ENCODE measurements at places on chromosomes 3 and 15. TPM values are rescaled to one million over a fixed set of nuclear protein-coding genes. Genes with fewer than 3 reads are reported as not detected.

GRCh38 chr15:36769098-36769497, 189.7 kb downstream of the CDIN1 start:
- DNase-seq: no peak

- DNase-seq: no peak
These were observed 32.9 kb downstream of the GTF2E1 start for GRCh38 chr3:120775411-120775810.

DNA sequence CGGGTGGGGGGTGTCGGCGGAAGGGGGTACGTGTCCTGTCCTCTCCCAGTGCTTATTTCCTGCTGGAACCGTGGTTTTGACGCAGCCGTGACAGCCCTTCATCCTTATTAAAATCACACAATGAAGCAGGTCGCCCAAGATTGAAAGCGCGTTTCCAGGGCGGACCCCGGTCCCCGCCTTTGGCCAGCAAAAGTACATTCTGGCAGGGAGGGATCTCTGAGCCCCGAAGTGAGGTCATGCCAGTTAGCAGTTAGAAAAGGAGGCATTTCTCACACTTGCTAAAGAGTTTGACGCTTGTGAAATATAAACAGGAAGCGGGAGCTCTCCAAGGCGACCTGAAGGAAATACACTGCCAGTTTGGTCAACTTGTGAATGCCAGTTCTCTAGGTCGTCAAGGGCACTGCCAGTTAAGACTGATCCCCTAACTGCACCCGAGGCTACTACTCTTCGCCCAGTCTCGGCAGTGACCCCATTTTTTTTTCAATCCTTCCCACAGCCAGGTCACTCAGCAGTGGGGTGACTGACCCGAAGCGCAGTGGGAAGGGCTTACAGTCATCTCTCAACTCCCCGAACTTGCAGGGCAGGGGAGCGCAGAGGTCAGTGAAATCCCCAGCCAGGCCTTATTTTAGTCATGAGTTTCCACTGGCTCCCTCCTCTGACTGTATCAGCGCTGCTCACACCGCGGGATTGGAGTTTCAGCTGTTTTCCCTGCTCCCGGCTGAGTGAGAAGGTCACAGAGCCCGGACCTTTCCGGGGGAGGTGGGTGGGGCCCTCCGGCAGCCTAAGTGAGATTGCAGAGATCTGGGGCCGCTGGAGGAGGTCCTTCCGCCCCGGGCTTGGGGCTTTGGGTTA, 2.0 kb upstream of the BHLHE40 start:
- DNase-seq: peak; percentile 71

DNA sequence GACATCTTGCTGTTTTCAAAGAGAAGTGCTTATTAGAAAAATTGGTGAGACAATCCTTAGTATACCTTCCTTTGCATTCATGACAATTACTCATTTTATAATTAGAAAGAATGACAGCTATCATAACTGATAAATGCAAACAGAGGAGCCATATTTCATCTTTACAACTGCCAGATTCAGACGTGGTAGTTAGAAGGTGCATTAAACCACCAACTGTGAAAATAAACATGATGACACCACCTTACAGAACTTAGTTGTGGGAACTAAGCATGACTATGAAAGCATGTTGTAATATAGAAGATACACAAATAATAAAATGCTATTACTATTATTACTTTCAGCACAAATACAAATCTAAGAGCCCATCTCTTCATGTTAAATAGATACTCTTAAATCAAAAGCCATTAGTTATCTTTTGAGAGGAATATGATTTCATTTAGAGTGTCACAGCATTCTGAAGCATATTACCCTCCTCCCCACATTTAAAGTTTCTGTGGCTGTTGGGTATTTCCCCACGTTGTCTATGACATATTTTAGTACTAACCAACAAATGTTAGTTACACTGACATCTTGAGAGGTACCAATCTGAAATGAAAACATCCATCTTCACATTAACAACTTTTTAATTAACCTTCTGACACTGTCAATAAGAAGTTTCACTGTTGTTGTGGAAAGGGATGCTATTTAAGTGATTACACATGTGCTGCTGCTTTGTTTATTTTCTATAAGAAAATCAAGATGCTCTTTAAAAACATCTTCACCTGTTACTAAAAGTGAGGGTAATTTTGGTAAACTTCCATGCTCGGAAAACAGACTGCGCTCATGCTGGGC, 163.8 kb downstream of the LSAMP start:
- no peak for DNase-seq

DNA sequence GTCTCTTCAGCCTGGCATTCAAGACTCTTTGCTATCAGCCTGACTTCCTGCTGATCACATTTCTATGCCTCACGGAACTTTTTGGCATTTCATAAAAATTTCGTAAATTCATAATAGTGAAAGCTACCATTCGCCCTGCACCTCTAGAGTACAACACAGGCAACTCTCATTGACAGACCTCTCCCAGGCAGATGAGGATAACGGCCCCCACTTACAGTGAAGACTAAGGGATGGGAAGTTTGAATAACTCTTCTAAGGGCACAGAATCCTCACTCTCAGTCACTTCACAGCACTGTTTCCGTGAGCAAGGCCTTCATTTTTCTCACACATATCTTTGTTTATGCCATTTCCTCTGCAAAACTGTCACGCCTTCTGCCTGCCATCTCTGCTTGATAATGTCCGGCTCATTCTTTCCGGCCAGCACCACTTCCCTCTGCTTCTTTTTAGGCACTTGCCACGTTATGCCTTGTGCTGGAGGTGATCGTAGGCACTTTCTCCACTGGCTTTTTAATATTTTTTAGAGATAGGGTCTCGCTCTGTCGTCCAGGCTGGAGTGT, 224.1 kb upstream of the HES1 start:
- DNase-seq: no peak

The ANKRD34C gene
- not detected for polyA plus RNA-seq

The TM4SF4 gene
- not detected for polyA plus RNA-seq

DNA sequence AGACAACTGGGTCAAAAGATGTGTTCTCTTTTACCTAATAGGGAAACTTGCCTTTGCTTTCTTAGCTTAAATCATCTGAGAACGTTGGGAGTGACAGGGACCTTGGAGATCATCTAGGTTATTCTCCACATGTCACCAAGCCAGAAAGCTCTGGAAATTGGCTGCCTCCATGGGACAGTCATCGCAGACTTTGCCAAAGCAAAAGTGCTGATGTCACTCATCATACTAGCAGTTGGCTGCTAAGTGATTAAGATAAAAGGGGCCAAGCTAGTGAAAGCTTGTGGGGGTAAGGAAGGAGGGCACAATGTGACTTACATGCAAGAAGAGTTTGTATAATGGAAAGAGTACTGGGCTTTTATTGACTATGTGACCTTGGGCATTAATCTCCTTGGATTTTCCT, 198.0 kb upstream of the PFN2 start:
- no peak for DNase-seq

- no peak for DNase-seq
These were observed 388.3 kb downstream of the MFSD1 start for GRCh38 chr3:159189994-159190669.

- no peak for DNase-seq
These were observed 80.4 kb upstream of the LRIG1 start for GRCh38 chr3:66581256-66581655.

GRCh38 chr15:75648156-75649000, 666 bp downstream of the SNX33 start:
- no peak for DNase-seq

GRCh38 chr3:195105389-195105788, 165.6 kb downstream of the XXYLT1 start:
- no peak for DNase-seq
